ENCODE measurements at places on chromosomes 1 and 21.

DNA sequence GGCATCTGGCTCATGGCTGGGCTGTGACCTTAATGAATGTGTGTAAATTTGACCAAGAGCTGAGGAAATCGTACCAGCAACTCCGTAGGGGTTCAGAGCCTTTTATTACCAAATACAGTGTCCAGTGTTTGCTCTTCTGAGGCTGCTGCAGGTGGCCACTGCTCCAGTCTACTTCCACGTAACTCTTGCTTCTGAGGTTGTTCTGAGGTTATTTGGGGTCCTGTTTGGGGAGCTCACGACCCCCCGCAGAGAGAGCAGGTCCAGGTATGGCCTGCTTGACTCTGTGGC lies 33.6 kb downstream of the MAN1C1 start:
- peak; percentile 59 for DNase-seq

DNA sequence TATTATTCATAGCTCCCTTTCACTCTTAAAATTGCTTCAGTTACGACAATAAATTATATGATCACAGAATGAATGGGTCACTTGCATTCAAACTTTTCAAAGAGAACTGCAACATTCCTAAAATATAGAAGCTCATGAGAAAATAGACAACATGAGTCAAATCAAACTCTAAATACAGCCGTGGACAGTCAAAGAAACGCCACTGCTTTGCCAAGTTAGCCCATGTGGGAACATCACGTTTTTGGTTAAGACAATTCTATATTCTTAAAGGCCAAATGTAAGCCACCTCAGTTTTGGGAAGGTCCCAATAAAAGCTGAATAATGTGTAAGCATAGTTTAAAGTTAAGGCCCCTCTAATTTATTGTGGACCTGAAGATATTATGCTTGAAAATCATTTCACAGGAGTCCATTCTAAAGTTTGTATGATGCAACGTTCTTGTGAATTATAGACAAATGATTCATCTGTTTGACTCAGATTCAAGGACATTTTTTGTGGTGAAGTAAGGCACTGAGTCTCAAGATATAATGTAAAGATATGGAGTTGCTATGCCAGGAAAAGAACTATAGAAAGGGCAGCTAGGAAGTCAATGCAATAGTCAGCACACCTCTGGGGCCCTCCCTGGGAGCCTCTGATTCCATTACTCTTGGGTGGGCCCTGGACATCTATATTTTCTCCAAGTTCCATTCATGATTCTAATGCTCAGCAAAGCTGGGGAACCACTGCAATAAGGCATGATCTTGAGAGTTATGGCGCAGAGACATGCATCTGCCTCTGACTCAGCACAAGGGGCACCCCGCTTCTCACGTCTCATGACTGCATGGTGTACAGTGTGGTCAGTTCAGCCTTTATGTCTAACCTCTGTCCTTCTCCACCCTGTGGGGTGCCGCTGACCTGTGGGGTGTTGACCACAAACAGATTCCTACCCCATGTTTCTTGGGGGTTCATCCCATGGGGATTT lies 33.9 kb downstream of the ETS2 start:
- DNase-seq = no peak

DNA sequence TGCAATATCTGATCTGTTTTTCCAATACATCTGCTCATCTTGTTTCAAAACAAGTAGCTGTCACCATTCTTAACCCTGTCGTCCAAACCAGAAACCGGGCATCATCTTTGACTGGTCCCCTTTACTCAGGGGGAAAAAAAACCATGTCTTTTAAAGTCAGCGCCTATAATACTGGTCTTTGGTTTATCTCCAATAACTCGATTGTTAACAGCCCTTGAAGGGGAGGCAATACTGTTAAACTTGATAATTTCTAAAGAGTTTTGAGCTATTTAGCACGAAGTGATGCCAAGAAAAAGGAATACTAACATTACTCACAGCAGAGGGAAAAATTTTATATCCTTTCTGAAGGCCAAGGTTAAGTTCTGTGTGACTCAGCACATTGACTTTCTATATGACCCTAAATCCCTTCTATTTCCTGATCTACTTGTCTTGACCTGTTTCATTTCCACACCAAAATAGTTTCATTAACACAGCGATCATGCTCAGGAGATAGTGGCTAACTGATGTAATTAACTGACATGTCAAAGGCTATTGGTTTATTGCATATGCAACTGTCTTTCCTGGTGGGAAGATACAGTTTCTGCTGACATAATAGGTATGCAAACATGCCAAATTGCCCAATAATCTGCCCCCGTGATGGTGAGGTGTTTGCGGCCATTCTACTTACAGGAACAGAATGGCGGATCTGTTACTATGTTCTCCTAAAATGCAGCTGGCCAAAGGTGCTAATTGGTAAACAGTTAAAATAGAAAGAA lies 59.1 kb downstream of the NFIA start:
- DNase-seq = no peak

- no peak for DNase-seq
Observed at GRCh38 chr1:28956038-28956464, 41.7 kb downstream of the EPB41 start.

DNA sequence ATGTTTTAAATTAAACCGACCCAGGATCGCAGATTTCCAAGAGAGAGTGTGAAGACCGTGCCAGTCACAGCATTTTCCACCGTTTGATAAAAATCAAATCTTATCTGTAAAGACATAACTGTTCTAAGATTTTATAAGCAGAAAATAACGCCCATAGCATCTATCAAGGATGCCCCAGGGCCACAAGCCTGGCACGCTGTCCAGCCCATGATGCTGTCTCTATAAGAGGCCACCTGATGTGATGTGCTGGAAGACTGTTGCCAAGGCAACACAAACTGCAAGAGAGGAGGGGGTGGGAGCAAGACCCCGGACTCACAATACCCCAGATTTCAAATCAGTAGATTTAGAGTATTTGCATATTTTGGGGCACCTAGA lies 116.5 kb downstream of the DSCAM start:
- DNase-seq = no peak

GRCh38 chr1:6271554-6271953 lies 10.7 kb upstream of the GPR153 start:
- no peak for DNase-seq

- DNase-seq = no peak
Observed at GRCh38 chr1:43309405-43310025, 8.7 kb downstream of the TIE1 start.

GRCh38 chr1:33369764-33370163 lies 48.9 kb upstream of the A3GALT2 start:
- no peak for DNase-seq

DNA sequence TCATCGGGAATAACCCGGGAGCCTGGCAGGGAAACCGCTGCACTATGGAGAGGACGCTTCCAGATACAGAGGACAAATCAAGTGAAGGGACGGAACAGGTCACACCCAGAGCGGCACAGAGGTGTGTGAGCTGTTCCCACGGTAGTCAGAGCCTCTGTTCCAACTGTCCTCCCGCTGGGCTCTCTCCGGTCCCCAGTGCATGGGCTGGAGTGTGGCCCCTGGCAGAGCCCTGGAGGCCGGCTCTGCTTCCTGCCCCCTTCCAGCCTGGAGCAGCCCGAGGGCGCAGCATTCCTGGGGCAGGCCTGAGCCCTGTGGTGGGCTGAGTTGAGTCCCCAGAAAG lies 11.9 kb upstream of the ZBTB21 start:
- no peak for DNase-seq

DNA sequence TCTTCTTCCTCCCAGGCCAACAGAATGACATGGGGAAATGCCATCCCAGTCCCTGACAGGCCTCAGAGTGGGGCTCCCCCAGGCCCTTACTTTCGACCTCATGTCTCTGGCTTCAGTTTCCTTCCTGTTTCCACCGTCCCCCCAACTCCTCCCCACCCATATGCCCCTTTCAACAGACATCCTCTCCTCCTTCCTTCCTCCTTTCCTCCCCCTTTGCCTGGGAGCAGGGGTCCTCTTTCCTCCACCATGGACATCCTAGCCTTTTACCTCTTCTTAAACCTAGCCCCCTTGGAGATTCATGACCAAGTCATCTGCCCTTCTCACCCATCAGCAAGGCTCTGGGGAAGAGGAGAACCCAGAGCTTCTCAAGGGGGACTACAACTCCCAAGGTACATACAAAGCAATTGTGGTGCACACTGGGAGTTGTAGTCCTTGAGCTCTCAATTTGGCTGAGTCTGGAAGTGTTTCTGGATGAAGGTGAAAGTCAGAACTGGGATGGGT lies 4.0 kb downstream of the ZBTB7B start:
- DNase-seq = no peak

GRCh38 chr1:117802531-117803257 lies 126.7 kb downstream of the GDAP2 start:
- DNase-seq = no peak

GRCh38 chr1:101005871-101006270 lies 19.7 kb downstream of the DPH5 start:
- DNase-seq = no peak

GRCh38 chr1:84434801-84435549 lies 36.7 kb downstream of the DNASE2B start:
- DNase-seq = no peak

DNA sequence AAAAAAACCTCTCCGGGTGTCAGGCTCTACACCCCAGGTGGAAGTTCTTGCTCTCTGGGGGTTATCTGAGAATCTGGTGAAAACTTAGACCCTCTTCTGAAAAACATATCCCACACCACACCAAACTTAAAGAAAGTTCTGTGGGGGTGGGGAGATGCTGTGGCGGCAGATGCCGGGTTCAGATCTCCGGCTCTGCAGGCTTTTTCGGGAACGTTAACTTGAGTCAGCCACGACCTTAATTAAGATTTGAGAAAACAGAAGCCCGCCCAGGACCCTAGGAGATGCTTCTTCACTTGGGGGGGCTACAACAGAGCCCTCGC lies 2.3 kb downstream of the RCC2 start:
- no peak for DNase-seq

DNA sequence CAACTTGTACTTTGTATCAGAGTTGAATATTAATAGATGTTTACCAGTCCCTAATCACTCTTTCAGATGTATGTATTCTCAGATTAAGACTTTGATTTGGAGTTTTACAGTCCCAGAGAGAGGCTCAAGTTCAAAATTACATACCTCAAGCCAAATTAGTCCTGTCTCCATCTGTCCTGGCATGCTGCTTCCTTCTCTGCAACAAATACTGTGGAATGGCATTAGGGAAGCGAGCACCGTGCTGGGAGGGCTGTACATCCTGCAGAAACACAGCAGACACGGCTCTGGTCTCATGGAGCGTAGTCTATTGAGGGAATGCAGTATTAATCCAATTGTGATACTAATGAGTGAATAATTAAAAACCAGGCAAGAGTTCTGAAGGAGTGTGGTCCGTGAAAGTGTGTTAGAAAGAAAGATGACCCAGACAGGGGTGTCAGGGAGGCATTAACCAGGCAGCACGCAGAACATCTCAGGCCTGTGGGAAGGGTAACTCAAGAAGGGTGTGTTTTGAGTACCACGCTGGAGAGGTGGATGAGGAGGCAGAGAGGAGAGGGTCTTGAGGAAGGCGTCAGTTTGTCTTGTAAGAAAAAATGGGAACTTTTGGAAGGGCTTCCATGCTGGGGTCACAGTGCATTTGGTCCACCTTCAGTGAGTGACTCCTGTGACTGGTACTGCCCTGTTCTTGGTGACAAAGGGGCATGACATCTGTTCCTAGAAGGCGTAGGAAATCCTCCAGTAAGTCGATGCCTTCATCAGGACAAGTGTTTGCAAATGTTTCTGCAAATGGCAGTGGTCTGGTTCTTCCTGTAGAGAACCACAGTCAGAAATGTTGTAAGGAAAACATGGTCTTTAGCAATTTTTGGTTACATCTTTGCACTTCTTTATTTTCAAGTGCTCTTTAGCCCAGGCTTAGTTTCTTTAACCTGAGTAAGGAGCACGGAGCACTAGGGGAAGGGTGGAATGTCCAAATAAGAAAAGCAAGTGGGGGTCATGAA lies 1.6 kb downstream of the RAB4A start:
- DNase-seq = no peak

- DNase-seq = no peak
Observed at GRCh38 chr21:21196087-21196486, 197.9 kb downstream of the NCAM2 start.

DNA sequence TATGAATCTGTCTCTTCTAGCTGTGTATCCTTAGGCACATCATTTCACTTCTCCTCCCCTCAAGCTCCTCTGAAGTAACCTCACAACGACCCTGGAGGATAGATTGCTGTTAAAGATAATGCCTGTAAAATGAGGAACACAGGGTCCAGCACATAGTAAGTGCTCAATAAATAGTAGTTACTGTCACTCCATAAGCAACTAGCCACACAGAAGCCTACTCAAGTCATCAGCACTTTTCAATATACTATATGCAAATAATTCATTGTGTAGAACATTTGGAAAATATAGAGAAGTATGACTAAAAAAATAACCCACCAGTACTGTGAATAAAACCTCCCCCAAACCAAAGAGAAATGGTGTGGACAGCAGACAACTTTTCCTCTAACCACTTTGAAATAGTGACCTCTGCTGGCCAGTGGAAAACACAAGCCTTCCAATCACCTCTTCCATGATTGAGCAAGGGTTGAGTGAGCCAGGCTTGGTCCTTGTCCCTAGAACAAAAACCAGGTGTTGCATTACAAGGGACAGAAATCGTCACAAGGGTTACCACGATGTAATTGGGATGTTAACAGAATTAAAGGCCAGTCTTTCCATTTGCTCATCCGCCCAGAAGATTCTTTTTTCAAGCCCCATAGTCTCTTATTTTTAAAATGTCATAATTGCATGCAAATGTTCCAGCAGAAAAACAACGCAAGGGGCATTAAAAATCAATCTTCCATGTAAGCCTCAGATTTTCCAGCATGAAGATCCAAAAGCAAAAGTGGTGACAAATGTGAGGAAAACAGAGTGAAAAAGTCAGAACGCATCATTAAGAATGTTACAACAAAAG lies 15.7 kb upstream of the GLIS1 start:
- DNase-seq = no peak

DNA sequence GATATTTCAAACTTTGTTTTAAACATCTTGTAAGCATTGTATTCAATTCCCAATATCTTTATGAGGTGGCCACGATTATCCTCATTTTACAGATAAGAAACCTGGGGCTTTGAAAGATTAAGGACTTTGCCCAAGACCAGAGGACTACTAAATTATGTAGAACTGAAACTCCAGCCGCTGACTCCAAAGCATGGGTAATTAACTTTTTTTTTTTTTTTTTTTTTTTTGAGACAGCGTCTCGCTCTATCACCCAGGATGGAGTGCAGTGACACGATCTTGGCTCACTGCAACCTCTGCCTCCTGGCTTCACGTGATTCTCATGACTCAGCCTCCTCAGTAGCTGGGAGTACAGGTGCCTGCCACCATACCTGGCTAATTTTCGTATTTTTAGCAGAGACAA lies 68.7 kb downstream of the ALG14 start:
- no peak for DNase-seq

GRCh38 chr1:201001962-201002361 lies 21.6 kb downstream of the KIF21B start:
- DNase-seq = no peak
